ENCODE measurements at places on chromosomes 4 and X. TPM values are rescaled to one million over a fixed set of nuclear protein-coding genes. Genes with fewer than 3 reads are reported as not detected.

GRCh38 chr4:139596034-139596683 is 40.1 kb upstream of the SETD7 start:
- no peak for DNase-seq

DNA sequence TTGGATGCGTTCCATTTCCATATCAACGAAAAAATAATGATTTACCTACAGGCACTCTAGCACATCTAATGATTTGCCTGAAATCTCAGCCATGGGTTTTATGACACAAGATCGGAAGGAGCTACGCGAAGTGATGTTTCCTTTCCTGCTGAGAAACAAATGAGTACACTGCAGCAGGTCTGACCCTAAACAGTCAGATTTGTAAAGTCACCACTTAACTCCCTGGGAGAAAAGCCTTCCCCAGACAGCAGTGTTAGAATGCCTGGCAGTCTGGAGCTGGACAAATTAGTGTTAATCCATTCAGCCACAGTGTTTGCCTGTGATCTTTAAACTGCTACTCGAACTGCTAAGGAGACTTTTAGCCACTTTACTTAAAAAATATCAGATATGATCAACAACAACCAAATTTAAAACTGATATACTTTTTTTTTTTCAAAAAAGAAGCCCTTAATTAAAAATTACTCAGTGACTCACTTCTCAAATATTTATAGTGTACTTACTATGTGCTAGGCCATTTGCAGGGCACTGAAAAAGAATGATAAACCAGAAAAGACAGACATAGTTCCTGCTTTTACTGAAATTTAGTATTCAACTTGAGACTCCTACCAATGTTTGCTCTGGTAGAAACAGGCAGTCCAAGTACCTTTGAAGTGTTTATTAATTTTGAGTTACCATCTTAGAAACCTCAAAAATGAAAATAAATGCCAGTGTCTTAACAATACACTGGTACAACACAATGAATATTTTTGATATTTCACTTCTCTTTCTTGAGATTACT is 104.5 kb downstream of the SHISA3 start:
- DNase-seq = no peak

DNA sequence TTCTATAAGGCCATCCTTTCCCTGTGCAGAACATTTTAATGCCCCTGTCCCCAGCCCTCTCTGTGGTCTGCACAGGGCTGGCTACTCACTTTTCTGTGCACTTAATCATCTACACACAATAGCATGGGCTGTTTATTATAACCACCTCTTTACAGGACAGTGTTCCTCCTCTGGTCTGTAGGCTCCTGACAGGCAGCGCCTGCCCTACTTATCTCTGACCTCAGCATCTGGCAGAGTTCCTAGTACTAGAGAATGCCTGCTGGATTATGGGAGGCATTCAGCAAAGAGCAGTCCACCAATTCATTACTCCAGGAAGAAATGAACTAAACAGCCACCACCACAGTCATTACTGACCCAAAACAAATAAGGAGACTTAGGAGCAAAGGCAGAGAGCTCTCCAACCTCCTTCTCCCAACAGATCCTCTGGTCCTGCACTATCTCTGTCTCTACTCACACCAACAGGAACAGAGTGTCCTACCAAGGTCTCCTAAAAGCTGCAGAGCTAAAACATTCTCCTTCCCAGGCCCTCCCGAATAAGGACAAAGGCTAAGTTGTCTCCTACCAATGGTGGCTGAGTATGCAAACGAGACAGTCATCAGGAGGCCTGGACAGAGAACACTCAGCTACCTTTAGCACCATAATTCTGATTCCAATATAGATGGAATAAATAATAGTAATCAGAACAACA is 279.2 kb downstream of the QDPR start:
- DNase-seq = no peak

GRCh38 chr4:138751309-138751708 is 264.3 kb upstream of the NOCT start:
- DNase-seq = no peak

GRCh38 chr4:37599092-37599790 is 86.9 kb downstream of the RELL1 start:
- DNase-seq = no peak

GRCh38 chrX:54484666-54485065 is 11.4 kb downstream of the FGD1 start:
- DNase-seq = no peak

GRCh38 chrX:86964321-86964720 is 553.3 kb upstream of the KLHL4 start:
- DNase-seq = no peak

DNA sequence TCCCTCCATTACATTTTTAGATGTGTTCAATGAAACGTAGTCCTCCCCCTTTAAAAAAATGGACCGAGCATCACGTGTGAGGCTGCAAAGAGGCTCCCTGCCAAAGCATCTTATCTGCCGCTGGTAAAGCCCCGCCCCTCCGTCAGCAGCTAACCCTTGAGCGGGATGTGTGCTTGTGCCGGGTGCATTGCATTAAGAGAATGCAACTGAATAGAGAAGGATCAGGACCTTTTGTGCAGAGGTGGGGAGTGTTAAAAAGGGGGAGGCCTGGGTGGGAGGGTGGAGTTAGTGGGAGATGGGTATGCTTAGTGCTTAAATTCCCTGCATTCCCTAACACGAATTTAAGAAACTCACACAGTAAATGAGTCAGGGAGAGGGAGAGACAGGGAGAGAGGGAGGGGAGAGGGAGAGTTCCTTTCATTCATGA is 66.0 kb downstream of the TBL1X start:
- peak; percentile 6 for DNase-seq

GRCh38 chr4:6752486-6752829 is 30.1 kb upstream of the KIAA0232 start:
- no peak for DNase-seq

- no peak for DNase-seq
These were observed 567.4 kb upstream of the GALNT7 start for GRCh38 chr4:172601195-172601594.

DNA sequence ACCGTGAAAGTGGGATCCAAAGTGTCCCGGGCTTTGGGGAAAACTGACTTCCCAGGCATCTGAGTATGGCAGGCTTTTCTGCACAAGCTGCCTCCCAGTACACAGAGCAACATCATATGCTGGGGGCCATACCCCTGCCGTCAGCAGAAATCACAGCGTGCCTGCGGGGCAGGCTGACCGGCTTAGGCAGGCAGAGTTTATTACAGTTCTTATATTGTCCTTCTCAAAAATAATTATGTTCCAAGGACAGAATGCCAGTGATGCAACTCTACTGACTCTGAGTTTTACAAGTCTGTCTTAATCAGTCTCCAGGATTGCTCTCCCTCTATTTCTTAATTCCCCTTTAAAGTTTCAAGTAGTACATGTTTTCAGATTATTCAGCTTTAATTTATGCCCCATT is 37.0 kb downstream of the IL21 start:
- peak; percentile 4 for DNase-seq

- DNase-seq = no peak
These were observed 207.8 kb upstream of the DCAF8L1 start for GRCh38 chrX:28189011-28189410.

GRCh38 chrX:110847334-110847733 is 51.7 kb upstream of the CHRDL1 start:
- peak; percentile 17 for DNase-seq

DNA sequence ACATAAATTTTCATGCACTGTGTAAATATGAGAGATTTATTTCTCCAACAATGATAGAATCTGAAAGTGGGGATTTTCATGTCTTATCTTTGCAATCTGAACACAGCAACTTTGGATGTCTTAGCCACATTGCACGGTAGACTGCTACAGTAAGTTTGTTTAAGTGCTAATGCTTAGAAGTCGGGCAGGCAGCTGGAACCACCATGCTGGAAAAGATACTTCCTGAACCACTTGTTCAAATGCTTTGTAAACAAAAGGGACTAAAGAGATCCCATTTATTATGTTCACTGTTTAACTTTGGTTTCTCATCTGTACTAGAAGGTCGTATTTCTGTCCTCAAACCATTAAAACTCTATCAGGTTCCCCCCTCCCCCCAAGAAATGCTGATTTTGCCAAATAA is 555.9 kb upstream of the DIPK2B start:
- peak; percentile 34 for DNase-seq

DNA sequence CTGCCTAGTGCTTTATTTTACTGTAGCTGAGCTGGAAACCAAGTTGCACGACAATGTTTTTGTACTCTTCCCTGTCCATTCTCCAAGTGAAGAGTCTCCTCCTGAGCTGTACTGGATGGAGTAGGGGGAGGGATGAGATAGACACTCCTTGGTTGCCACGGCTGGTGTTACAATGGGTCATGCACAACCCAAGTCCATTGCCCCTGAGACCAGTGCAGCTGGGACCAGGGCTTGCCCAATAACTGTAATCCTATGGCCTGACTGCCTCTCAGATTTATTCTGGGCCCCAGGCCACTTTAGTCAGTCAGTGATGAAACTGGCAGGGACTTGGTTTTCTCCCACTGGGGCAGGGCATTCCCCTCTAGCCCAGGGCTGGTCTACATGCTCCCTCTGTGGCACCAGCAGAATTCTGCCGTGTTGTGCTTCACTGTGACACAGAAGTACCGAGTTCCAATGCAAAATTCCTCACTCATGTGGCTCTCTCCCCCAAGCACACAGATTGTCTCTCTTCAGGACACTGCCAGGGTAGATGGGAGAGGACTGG is 203.3 kb upstream of the PCDH18 start:
- no peak for DNase-seq

DNA sequence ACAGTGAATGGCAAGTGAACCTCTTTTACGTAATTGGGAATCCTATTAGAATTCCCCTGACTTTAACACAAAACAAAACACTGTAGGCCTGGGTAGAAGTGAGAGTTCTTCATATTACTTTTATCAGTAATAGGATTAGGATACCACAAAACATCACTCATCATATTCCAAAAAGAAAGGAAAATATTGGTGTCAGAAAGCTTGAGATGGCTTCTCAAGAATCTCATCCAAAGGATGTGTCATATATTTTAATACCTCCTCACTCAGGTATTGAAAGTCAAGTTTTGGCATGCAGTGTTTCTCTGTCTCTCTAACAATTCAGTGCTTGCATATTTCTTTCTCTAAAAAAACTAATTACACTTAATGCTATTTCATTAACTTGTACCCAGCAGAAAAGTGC is 173.2 kb downstream of the PDGFC start:
- DNase-seq = no peak

DNA sequence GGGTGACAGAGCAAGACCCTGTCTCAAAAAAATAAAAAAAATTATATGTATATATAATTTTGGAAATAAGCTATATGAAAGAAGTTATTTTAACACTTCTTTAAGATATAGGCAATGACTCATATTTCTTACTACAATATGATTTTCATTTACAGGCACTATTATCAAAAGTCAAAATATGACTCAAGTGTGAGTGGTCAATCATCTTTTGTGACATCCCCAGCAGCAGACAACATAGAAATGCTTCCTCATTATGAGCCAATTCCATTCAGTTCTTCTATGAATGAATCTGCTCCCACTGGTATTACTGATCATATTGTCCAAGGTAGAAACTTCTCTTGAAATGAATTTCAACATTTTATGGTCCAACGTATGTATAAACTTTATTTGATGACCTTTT is 20.8 kb downstream of the OCIAD1 start:
- no peak for DNase-seq

DNA sequence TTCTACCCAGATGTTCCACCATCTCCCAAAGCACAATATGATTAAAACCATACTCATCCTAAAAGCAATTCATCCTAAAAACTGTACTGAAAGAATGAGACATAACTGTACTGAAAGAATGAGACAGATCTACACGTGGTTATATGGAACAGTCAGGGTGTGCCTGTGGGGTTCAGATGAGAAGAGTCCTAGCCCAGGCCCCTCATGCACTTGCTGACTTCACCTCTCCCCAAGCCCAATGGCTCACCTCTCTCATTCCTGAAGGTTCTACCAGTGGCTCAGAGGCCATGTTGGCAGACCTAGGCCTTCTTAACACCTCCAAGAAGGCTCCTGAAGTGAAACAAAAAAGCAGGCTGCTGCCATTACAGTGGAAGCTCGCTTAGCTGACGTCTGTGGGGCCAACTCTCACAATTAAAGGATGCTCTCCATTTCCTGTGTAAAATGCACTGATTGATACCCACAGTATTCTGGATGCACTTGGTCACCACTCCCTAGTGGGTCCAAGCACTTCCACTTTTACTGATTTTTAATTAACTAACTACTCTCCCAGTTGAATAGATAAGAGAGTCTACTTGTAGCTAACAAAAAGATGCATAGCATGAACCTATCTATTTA is 3.8 kb downstream of the PLAC1 start:
- DNase-seq = no peak

- no peak for DNase-seq
These were observed 13.5 kb downstream of the LETM1 start for GRCh38 chr4:1842339-1842895.

DNA sequence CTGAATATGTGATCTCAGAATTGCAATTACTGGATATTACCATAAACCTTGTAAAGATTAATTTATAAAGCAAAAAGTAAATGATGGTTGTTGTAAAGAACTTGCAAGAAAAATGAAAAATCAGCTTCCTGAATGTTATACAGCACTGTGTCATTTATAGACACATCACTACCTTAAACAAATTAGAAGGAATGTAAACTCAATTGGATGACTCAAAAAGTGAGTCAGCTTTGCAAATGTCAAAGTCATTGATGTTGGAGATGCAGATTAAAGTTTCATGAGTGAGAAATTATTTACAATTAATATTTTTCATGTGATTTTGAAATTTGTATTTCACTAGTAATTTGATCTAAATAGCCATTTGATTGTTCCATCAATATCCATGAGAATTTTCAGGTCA is 193.2 kb downstream of the RAPGEF2 start:
- no peak for DNase-seq

DNA sequence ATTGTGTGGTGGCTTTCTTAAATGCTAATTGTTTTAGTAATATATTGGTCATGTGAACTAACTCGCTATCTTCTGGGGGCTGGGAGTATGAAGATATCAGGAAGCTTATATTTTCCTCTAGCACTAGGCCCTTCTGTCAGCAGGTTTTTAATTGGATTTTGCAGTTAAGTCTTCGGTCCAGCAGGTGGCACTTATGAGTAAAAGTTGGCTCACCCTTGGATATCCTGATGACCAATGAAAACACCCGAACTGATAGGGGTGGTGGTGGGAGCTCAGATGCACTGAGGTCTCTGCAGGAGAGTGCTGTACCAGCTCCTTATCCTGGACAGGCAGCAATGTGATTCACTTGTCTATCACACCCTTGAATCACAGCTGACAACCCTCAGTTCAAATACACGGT is 1365.8 kb upstream of the DIAPH2 start:
- DNase-seq = no peak

DNA sequence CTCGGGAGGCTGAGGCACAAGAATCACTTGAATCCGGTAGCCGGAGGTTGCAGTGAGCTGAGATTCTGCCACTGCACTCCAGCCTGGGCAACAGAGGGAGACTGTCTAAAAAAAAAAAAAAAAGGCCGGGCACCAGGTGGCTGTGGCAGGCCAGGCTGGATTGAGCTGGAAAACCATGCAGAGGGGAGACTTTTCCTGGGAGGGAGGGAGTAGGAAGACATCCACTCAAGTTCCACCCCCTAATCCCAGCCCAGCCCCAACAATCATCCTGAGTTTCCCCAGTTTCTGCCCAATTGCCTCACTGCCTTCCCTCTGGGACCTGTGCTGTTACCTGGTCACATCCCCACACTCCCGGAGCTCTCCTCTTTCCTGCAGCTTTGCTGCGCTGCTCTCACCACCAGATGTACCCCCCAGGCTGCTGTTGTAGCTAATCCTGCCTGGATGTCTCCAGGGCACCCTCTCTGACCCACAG is 9.0 kb upstream of the TSPYL2 start:
- DNase-seq = no peak

- no peak for DNase-seq
These were observed 37.0 kb upstream of the CD99L2 start for GRCh38 chrX:150935467-150935866.

The SSX2 gene
- not detected for total RNA-seq

The AMMECR1 gene
- total RNA-seq = 3.7 TPM

The ART3 gene
- 3.8 TPM for total RNA-seq

The VMA21 gene
- 33.8 TPM for total RNA-seq

The ATP2B3 gene
- total RNA-seq = 0.85 TPM

The BGN gene
- 16.9 TPM for total RNA-seq
